ENCODE measurements at places on chromosomes 4 and X. TPM values are rescaled to one million over a fixed set of nuclear protein-coding genes. Genes with fewer than 3 reads are reported as not detected.

Gene EDA
- 0.57 TPM for total RNA-seq

Gene KCNIP4
- not detected for total RNA-seq

Gene CXorf49
- not detected for total RNA-seq

Gene ABCG2
- total RNA-seq = 0.89 TPM

Gene GPR143
- total RNA-seq = not detected

Gene TLR1
- 0.67 TPM for total RNA-seq

Gene MAGEE2
- not detected for total RNA-seq

Gene SPON2
- 26.7 TPM for total RNA-seq

Gene GPRASP2
- total RNA-seq = 0.23 TPM

Gene TRMT10A
- 7.9 TPM for total RNA-seq

Gene MUC7
- not detected for total RNA-seq

Gene RENBP
- total RNA-seq = 11.4 TPM

Gene DAPP1
- total RNA-seq = 21.4 TPM

Gene FHDC1
- 0.07 TPM for total RNA-seq

Gene GALNT7
- total RNA-seq = 33.1 TPM

Gene TKTL2
- total RNA-seq = not detected

Gene DMRTC1
- total RNA-seq = not detected

Gene MAGIX
- total RNA-seq = 2.1 TPM

Gene SSX4
- total RNA-seq = not detected

Gene F8A1
- 27.0 TPM for total RNA-seq
